ENCODE measurements at places on chromosomes 2 and 18.

GRCh38 chr2:30177956-30178355 is 31.1 kb downstream of the YPEL5 start:
- no peak for DNase-seq
- H3K27ac ChIP-seq = no peak overlapping the region
- H3K4me1 ChIP-seq = no peaks in the 10 kb centered on the region
- no peaks in the 10 kb centered on the region for H3K36me3 ChIP-seq

GRCh38 chr2:24507549-24507948 is 16.5 kb downstream of the NCOA1 start:
- H3K4me1 ChIP-seq = no peaks in the 10 kb centered on the region
- DNase-seq = no peak
- no peaks in the 10 kb centered on the region for H3K27me3 ChIP-seq
- no peaks in the 10 kb centered on the region for H3K36me3 ChIP-seq
- no peak overlapping the region for H3K4me3 ChIP-seq

DNA sequence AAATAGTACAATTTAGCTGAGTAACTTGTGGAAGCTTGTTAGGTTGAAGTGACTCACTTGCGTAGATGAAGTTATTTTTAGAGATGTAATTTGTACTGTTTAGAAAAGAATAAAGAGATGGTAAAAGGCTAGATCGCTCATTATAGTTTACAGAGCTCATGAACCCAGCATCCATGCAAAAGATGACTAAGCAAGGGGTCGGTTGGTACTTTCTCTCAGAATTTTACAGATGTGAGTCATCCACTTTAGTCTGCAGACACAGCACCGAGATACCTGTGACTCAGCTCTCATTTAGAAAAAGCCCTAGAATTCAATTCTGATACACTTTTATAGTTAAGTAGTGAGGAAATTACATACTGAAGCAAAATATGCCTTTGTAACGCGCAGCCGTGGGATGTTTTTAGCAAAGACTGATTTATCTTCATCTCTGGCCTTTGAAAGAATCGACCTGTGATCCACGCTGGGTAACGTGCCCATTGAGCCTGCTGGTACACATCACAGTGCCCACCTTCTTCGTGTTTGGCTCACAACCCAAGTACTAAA is 116.5 kb upstream of the FOSL2 start:
- no peak for DNase-seq
- H3K27ac ChIP-seq = no peak overlapping the region
- peaks cover 7% of the 10 kb centered on the region for H3K4me1 ChIP-seq
- H3K4me3 ChIP-seq = no peak overlapping the region

GRCh38 chr2:28582152-28582551 is 86.3 kb downstream of the PLB1 start:
- no peaks in the 10 kb centered on the region for H3K36me3 ChIP-seq
- DNase-seq = no peak
- H3K4me1 ChIP-seq = peaks cover 35% of the 10 kb centered on the region
- peaks cover 10% of the 10 kb centered on the region for H3K27me3 ChIP-seq
- no peak overlapping the region for H3K4me3 ChIP-seq

DNA sequence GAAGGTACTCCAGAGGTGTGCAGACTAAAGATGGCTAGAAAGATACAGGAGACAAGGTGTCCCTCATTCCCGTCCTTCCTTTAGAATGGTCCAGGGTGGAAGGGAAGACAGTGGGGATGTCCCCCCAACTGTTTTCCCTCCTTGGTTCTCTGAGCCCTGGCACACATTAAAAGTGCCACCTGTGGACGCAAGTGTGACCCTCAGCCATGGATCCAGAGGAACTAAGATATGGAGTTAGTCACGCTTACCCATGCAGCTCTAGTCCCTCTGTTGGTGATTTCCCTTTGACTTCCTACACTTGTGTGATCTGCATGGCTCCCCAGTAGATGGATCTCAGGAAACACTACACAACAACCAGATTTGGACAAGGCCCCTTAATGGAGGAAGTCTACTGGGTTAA is 113.1 kb upstream of the SRD5A2 start:
- DNase-seq = no peak
- H3K27ac ChIP-seq = no peak overlapping the region
- H3K27me3 ChIP-seq = no peaks in the 10 kb centered on the region

- DNase-seq = no peak
- H3K36me3 ChIP-seq = no peaks in the 10 kb centered on the region
- H3K4me3 ChIP-seq = no peak overlapping the region
- no peak overlapping the region for H3K27ac ChIP-seq
- H3K4me1 ChIP-seq = peaks cover 12% of the 10 kb centered on the region
Observed at GRCh38 chr2:172970660-172971059, 105.0 kb upstream of the MAP3K20 start.

- peaks cover 8% of the 10 kb centered on the region for H3K4me1 ChIP-seq
- H3K4me3 ChIP-seq = no peak overlapping the region
- H3K27me3 ChIP-seq = peaks cover 13% of the 10 kb centered on the region
- no peak for DNase-seq
- peaks cover 6% of the 10 kb centered on the region for H3K36me3 ChIP-seq
Observed at GRCh38 chr2:110934948-110935347, 185.8 kb upstream of the BCL2L11 start.

- no peaks in the 10 kb centered on the region for H3K4me1 ChIP-seq
- H3K27ac ChIP-seq = no peak overlapping the region
- no peak overlapping the region for H3K4me3 ChIP-seq
- H3K27me3 ChIP-seq = peaks cover 7% of the 10 kb centered on the region
- DNase-seq = no peak
- no peaks in the 10 kb centered on the region for H3K36me3 ChIP-seq
Observed at GRCh38 chr2:23111263-23111662, 273.7 kb upstream of the KLHL29 start.

DNA sequence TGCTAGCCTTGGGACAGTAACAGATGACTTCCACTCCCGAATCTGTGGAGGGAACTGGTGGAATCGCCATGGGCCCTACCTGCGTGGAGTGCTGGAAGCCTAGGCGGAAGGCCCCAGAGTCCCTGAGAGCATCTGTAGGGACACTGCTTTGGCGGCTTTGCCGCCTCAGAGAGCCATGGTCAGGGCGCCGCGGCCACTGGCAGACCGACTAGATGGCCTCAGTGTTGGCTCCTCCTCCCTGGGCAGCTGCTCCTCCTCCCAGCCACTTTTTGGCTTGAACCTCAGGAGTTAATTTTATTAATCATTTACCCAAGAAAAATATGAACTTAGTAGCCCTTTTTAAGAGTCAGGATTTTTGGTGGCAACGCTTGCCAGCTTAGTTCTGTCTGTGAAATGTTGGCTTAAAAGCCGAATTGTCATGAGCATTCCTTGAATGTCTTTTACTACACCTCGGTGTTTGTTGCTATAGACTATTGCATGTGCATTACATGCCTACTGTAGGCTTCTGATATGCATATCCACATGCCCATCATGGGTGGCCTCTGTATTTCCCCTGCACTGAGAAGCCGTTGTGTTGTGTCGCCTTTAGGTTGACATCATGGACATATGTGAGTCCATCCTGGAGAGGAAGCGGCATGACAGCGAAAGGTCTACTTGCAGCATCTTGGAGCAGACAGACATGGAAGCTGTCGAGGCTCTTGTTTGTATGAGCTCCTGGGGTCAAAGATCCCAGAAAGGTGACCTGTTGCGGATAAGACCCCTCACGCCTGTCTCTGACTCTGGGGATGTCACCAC is 2.4 kb downstream of the KLF11 start:
- H3K27ac ChIP-seq = peak overlapping the region; percentile 26
- DNase-seq = no peak
- peaks cover 17% of the 10 kb centered on the region for H3K27me3 ChIP-seq
- H3K36me3 ChIP-seq = peaks cover 32% of the 10 kb centered on the region

GRCh38 chr2:71938659-71939587 is 208.7 kb downstream of the CYP26B1 start:
- peaks cover 51% of the 10 kb centered on the region for H3K4me1 ChIP-seq
- H3K36me3 ChIP-seq = no peaks in the 10 kb centered on the region
- DNase-seq = no peak
- no peak overlapping the region for H3K27ac ChIP-seq
- H3K27me3 ChIP-seq = peaks cover 37% of the 10 kb centered on the region

- H3K27me3 ChIP-seq = peaks cover 13% of the 10 kb centered on the region
- peak overlapping the region; percentile 80 for H3K27ac ChIP-seq
- H3K36me3 ChIP-seq = peaks cover 58% of the 10 kb centered on the region
- H3K4me3 ChIP-seq = peak overlapping the region; percentile 89
- DNase-seq = peak; percentile 72
- H3K4me1 ChIP-seq = peaks cover 67% of the 10 kb centered on the region
Observed at GRCh38 chr2:25251422-25252273, 83.3 kb upstream of the POMC start.

DNA sequence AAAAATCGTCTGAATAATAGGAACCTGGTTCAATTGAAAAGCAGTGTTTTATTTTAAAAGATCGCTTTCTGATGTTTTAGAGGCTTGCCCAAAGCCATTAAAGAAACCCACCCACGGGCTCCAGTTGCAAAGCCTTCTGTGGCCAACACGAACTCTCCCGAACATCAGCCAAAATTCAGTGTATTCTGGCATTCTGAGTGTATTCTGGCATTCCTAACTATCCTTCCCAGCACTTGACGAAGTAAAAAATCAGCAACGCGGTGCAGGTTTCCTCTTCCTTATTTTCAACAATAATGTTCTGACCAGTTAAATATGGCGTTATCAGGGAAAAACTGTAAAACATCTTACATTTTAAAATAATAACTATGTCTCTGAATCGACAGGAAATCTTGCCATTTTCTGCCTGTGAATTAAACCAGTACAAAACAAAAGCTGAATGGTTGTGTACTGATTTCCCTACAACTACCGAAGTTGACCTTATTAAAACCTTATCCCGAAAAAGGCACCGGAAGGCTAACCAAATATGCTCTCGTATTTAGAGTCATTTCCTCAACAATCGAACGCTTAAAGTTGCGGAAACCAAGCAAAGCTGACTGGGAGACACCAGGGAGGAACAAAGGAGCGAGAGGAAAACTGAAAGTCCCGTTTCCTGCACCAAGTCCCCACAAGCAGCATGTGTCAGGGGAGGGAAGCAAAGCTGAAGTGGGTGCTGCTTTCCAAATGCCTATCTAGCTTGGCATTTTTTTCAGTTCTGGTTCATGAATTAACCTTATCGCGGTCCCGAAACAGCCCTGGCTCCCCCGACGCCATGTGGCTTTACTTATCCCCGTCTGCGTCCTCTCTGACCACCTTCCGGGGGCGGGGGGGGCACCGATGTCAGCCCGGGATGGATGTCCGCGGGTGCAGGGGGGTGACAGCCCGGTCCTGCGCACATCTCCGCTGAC is 44.3 kb downstream of the ZNF516 start:
- peak; percentile 75 for DNase-seq
- H3K4me3 ChIP-seq = peak overlapping the region; percentile 85
- peaks cover 100% of the 10 kb centered on the region for H3K4me1 ChIP-seq
- H3K27ac ChIP-seq = peak overlapping the region; percentile 98
- peaks cover 26% of the 10 kb centered on the region for H3K36me3 ChIP-seq

GRCh38 chr2:239882331-239882732 is 142.8 kb downstream of the NDUFA10 start:
- no peak overlapping the region for H3K27ac ChIP-seq
- peak; percentile 71 for DNase-seq
- H3K4me1 ChIP-seq = peaks cover 30% of the 10 kb centered on the region
- H3K27me3 ChIP-seq = peaks cover 11% of the 10 kb centered on the region

- peak; percentile 45 for DNase-seq
- H3K27ac ChIP-seq = peak overlapping the region; percentile 67
- H3K4me1 ChIP-seq = peaks cover 36% of the 10 kb centered on the region
- H3K27me3 ChIP-seq = peaks cover 2% of the 10 kb centered on the region
Observed at GRCh38 chr2:42567806-42568400, 529 bp upstream of the MTA3 start.

DNA sequence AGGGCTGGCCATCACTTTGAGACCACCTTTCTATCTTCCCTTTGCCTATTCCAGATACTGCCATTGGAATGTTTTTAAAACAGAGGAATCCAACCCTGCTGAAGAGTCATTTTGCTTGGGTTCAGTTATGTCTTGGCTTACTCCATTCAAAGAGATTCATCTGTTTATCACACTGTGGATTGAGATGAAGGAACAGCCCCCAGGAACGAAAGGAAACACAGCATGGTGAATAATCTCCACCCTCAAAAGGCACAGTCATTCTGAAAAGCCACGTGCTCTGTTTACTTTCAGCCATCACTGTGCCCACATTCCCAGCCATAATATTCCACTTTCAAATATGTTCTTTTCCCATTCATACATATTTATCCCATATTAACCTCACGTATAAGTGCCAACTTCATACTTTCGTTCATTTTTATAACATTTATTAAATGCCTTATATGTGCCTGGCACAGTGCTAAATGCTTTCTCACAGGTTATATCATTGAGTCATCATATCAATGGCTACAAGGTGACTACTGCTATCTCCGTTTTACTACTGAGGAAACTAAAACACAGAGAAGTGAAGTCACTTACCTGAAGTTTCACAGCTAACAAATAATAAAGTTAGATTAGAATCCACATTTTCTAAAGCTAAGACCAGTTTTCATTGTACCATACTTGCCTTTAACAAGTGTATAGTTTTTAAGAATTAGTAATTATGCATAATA is 143.6 kb downstream of the OSR1 start:
- H3K4me3 ChIP-seq = no peak overlapping the region
- H3K27me3 ChIP-seq = peaks cover 13% of the 10 kb centered on the region
- peaks cover 8% of the 10 kb centered on the region for H3K4me1 ChIP-seq
- DNase-seq = no peak
- H3K36me3 ChIP-seq = no peaks in the 10 kb centered on the region
- no peak overlapping the region for H3K27ac ChIP-seq

- H3K4me1 ChIP-seq = peaks cover 12% of the 10 kb centered on the region
- no peaks in the 10 kb centered on the region for H3K36me3 ChIP-seq
- no peak overlapping the region for H3K27ac ChIP-seq
- no peak overlapping the region for H3K4me3 ChIP-seq
- peaks cover 18% of the 10 kb centered on the region for H3K27me3 ChIP-seq
Observed at GRCh38 chr2:233140978-233141377, 80.8 kb downstream of the INPP5D start.

- no peak overlapping the region for H3K27ac ChIP-seq
- no peak for DNase-seq
- peak overlapping the region; percentile 99 for H3K4me3 ChIP-seq
- H3K4me1 ChIP-seq = peaks cover 64% of the 10 kb centered on the region
- H3K36me3 ChIP-seq = peaks cover 56% of the 10 kb centered on the region
- H3K27me3 ChIP-seq = no peaks in the 10 kb centered on the region
Observed at GRCh38 chr2:12722447-12723316, 5.9 kb downstream of the TRIB2 start.

- DNase-seq = no peak
- no peak overlapping the region for H3K4me3 ChIP-seq
- peaks cover 14% of the 10 kb centered on the region for H3K27me3 ChIP-seq
- peaks cover 4% of the 10 kb centered on the region for H3K36me3 ChIP-seq
- H3K27ac ChIP-seq = peak overlapping the region; percentile 68
Observed at GRCh38 chr2:119435953-119436297, 4.3 kb downstream of the TMEM37 start.

GRCh38 chr2:168801961-168802858 is at the start of gene NOSTRIN:
Gene NOSTRIN, plus strand, starts transcription at chr2:168802637. Its CDS starts 10 bp downstream, at chr2:168802647.
- H3K36me3 ChIP-seq = no peaks in the 10 kb centered on the region
- H3K4me3 ChIP-seq = no peak within 1 kb of the TSS
- peaks cover 16% of the 10 kb centered on the region for H3K4me1 ChIP-seq
- no peak for DNase-seq

Data from nephron progenitor cell (in vitro differentiated cells).